ENCODE measurements at places on chromosomes 12 and 14.

DNA sequence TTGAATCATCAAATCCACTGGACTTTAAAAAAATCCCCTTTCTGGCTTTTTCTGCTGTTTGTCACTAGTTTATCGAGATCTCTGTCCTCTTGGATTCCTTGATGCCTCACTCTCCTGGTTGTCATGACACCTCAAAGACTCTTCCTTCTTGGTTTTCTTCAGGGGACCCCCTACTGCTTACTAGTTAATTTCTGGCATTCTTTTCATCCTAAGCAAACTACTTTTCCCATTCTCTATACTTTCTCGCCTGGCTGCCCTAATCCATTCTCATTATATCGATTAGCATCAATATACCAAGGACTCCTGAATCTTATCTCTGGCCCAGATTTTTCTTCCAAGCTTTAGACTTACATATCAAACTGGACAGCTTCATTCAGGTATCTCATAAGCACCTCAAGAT, 98.6 kb downstream of the NEDD1 start:
- DNase-seq: no peak

DNA sequence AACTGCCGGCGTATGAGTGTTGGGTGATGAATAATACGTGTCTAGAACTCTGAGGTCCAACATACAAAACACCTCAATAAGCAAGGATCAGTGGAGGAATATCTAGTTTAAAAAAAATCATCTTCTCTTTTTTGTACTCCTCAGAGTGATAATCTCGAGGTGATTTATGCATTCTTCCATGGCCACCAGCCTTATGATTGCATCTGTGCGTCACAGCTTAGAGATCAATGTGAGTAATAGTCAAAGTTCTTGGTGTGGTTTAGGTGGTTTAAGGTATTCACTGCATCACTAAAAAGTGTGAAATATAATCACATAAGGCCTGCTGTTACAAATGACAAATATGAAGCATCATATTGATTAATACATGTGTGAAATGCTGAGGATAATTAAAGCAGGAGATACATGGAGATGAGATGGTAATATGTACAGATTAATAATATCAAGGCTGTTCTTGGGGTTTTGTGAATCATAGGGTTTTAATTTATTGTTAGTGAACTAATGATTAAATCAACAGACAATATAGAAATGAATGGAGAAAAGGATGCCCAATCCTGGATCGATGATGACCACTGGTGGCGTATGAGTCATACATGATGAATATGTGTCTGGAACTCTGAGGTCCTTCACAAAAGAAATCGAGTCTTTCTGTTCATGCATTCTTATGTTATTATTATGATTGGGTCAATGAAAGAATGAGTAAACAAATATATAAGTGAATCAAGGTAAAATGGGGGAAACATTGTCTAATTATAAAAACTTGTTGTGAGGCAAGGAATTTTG, 68.8 kb upstream of the RTL1 start:
- no peak for DNase-seq

GRCh38 chr14:54498095-54498531, 9.3 kb upstream of the GMFB start:
- no peak for DNase-seq

GRCh38 chr14:100955201-100955600, 51.7 kb upstream of the RTL1 start:
- DNase-seq: peak; percentile 18

DNA sequence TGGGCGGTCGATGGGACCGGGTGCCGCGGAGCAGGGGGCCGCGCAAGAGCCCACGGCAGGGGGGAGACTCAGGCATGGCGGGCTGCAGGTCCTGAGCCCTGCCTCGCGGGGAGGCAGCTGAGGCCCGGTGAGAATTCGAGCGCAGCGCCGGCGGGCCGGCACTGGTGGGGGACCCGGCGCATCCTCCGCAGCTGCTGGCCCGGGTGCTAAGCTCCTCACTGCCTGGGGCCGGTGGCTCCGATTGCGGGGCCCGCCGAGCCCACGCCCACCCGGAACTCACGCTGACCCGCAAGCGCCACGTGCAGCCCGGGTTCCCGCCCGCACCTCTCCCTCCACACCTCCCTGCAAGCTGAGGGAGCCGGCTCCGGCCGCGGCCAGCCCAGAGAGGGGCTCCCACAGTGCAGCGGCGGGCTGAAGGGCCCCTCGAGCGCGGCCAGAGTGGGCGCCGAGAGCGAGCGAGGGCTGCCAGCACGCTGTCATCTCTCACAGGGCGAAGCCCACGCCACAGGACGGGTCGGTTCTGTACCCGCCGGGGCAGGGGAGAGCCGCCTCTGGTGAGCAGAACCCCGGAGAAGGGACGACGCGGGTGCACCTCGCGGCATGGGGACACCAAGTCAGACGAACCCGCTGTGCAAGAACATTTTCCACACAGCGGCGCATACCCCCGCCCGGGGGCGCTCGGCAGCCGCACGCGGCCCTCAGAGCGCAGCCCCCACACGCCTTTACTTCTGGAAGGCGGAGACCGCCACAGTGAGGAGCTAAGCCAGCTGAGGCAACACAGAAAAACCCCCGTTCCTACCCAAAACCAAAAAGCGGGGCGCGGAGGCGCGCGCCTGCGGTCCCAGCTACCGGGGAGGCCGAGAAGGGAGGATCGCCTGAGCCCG, 1.2 kb upstream of the SIVA1 start:
- DNase-seq: no peak

- peak; percentile 24 for DNase-seq
Observed at GRCh38 chr12:46490635-46491034, 118.1 kb upstream of the SLC38A2 start.

DNA sequence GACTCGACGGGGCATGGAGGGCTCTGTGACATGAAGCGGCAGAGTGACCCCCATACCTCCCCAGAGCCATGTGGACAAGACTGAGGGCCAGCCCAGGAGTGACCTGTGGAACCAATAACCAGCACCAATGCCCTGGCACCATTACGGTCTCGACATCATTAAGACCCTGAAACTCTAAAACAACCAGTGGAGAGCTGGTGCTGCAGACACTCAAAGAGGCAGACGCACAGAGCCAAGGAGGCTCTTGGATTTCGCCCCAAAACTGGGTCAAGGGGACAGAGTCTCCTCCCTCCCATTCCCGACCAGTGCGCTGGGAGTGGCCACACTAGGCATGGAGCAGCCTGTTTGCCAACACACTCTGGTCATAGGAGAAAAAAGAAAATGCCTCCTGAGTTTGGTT, 41.6 kb upstream of the VASH1 start:
- no peak for DNase-seq

GRCh38 chr12:5856692-5857091, 88.4 kb downstream of the ANO2 start:
- DNase-seq: no peak

DNA sequence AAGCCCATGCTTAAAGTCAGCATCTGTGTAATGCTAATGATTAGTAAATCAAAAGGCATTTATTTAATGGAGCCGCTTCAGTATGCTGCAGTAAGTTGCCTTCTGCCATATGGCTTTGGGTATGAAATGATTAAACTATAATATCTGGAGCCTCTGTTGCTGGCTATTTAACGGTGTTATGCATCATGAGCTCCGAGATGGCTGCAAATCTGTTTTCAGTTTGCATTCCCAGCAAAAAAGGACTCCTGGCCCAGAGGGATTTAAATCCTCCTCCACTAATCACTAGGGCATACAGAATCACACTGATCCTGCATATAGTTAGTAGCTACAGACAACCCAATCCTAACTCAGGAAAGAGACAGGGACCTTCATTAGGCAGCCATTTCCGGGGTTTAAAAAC, 171.5 kb upstream of the EEA1 start:
- no peak for DNase-seq

GRCh38 chr12:64232196-64232595, 10.1 kb upstream of the KICS2 start:
- no peak for DNase-seq

- no peak for DNase-seq
Observed at GRCh38 chr14:100844421-100844820, 18.5 kb downstream of the MEG3 start.

DNA sequence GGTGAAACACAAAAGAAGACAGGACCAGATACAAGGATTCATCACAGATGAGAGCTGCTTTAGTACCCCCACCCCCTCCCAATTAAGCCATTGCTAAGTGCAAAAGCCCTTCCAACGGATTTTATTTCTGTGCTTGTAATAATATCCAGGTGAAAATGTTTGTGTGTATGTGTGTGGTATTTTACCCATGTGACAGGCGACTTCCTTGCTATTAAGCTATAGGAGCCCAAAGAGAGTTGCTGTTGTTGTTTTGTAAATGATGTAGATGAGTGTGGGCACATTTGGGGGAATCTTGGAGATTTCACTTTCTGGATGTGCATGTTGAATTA, 3.2 kb upstream of the HOXC4 start:
- DNase-seq: no peak

- DNase-seq: no peak
Observed at GRCh38 chr12:55280991-55281390, 15.4 kb downstream of the OR6C6 start.

All from GM04504 (cell line).